ENCODE measurements at places on chromosomes 16 and 17. TPM values are rescaled to one million over a fixed set of nuclear protein-coding genes. Genes with fewer than 3 reads are reported as not detected.

The CCDC40 gene
- total RNA-seq: 41.3 TPM

The COL1A1 gene
- 25.0 TPM for total RNA-seq

The PLCD3 gene
- total RNA-seq: 74.9 TPM

DNA sequence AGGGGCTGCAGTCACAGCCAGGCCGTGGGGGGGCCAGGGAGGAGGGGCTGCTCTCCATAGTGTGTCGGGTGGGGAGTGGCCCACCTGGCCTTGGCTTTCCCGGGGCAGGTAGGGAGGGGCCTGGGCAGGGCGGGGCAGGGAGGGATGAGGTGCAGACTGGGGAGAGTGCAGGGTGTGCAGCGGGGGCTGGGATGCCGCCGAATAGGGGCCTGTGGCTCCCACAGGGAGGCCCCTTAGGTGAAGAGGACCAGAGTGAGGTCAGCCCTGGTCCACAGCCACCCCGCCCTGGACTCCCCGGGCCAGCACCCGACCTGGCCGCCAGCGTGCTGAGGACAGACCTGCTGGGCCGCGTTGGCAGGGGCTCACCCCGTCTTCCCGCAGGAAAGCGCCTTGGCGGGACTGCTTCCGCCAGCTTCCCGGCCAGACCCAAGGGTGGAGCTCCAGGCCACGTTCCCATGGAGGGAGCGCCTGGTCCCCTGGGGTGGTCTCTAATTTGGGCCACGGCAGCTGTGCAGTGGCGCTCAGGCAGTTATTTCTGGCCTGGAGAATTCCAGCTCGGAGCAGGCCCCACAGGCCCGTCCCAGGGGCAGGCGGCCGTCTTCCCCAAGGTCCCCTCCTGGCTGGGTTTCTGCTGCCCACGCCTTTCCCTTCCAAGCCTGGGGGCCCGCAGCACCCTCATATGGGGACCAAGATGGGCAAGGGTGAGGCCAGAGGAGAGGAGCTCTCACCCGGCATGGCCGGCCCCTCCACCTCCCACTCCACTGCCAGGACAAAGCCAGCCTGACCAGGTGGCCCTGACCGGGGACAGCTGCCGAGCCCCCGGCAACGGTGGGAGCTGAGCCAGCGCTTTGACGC is 27.9 kb downstream of the CACNA1H start:
- DNase-seq: no peak

DNA sequence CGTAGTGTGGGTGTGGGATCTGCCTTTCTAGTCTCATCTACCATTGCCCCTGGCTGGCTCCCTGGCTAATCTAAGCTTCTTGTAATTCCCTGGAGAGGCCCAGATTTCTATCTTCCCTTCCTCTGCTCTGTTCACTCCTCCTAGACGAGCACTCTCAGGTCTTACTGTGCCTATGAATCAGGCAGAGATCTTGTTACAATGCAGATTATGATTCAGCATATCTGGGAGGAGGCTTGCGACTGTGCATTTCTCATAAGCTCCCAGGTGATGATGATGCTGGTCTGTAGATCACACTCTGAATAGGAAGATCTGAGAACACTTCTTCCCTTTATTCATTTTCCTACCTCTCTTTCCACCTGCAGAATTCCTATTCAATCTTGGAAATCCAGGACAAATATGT is 200.1 kb downstream of the CBLN1 start:
- DNase-seq: no peak

DNA sequence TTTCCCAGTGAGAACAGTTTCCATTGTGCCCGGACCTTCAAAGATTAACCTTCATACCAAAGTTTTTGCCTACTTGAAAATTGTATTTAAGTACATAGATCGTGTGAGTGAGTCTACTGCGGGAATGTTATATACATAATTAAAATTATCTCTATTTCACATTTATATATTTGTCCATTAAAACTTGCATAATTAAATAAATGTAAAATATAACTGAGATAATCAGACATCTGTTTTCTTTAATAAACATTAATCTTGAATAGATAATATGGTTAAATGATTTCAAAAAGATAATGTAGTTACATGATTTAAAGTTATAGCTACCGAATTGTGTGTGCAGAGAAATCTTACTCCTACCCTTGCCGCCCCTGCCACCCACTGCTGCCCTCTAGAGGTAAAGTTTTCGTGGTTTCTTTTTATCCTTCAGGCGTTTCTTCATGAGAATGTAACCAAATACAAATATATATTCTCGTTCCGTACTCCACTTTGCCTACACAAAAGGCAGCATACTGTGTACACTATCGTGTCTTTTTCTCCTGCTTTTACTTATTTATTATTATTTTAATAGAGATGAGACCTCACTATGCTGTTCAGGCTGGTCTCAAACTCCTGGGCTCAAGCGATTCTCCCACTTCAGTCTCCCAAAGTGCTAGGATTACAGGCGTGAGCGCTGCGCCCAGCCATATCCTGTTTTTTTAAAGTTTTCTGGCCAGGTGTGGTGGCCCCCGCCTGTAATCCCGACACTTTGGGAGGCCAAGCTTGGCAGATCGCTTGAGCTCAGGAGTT is 35.6 kb downstream of the RPA1 start:
- DNase-seq: no peak

GRCh38 chr16:64933885-64934284 is 188.0 kb downstream of the CDH11 start:
- no peak for DNase-seq

The RAMP2 gene
- not detected for total RNA-seq

GRCh38 chr16:10575506-10576130 is 4.8 kb downstream of the EMP2 start:
- no peak for DNase-seq

The HCRT gene
- not detected for total RNA-seq

The TP53TG3D gene
- total RNA-seq: not detected

DNA sequence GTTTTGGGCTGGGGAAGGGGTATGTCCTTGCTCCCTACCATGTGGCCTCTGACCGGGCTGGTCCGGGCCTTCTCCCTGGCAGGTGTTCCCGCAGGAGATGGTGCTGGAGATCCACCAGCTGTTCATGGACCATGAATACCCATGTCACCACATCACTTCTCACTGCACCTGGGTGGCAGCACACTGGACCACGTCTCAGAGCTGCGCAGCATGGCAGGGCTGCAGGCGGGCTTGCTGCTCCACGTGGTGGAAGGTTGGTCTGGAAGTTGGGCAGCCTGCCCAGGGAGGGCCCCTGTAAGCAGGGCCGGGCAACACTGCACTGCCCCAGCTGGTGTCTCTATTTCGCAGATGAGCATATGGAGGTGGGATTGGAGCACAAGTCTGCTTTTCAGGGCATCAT is 169.5 kb upstream of the ZNF267 start:
- no peak for DNase-seq

GRCh38 chr16:66467611-66468010 is 40.5 kb downstream of the BEAN1 start:
- no peak for DNase-seq

- DNase-seq: no peak
These were observed 122.3 kb downstream of the PCTP start for GRCh38 chr17:55873017-55873758.

DNA sequence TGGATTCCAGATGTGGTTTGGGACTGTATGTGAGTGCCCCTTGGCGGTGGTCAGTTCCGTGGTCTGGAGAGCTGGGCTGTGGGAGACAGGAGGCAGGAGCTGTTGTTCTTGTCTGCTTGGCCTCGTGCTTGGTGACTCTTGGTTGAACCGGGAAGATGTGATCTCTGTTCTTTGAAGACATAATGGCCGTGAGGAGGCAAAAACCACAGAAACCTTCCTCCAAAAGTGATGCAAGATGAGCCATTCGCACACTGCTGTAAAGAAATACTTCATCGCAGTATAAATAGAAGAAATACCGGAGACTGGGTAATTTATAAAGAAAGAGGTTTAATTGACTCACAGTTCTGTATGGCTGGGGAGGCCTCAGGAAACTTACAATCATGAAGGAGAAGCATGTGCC is 128.8 kb downstream of the RAP1GAP2 start:
- no peak for DNase-seq

- no peak for DNase-seq
These were observed 166.5 kb upstream of the PLCG2 start for GRCh38 chr16:81612351-81613163.

The RHBDL3 gene
- 7.2 TPM for total RNA-seq

DNA sequence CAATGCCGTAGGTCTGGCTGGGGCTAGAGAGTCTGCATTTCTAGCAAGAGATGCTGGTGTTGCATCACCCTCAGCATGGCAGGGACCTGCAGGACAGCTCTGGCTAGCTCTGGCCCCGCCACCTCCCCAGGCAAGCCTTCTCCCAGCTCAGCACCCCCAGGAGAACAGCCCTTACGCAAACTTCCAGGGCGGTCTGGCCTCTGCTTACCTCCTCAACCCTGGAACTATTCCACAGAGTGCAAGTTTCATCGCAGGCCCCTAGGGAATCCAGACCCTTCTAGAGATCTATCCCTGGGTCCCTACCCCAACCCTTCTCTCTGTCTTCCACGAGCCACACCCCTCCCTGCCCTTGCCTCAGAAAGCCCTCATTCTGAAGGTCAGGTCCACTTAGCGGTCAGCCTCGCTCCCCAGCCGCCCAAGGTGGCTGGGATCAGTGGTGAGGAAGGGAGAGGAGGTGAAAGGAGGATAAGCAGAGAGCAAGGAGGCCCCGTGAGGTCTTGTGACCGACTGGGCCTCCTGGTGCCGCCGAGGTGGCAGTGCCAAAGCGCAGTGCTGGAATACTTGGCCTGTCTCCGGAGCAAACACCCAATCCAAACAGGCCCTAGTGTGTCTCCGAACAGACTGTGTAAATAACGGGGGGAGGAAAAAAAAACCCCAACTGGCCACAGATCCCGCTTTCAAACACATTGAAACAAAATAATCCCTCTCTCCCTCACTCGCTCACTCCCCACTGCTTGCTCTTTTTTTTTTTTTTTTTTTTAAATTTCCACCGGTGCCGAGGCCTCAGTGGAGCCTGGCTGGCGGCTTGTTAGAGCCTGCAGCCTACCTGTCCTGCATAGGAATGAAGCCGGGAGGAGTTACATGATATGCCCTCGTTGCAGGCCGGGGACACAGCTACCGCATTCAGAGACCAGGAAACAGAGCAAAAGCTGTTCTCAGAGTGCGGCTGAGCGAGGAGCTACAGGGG is 380.9 kb downstream of the SOX9 start:
- DNase-seq: no peak

- no peak for DNase-seq
These were observed 20.7 kb downstream of the TMEM235 start for GRCh38 chr17:78252111-78252634.

GRCh38 chr17:7862692-7863437 is 5.1 kb downstream of the CYB5D1 start:
- DNase-seq: peak; percentile 53

GRCh38 chr16:18024611-18025010 is 311.9 kb downstream of the NPIPA8 start:
- no peak for DNase-seq

The CSNK2A2 gene
- 30.6 TPM for total RNA-seq
